ENCODE measurements at places on chromosomes 5 and 9.

- no peak for DNase-seq
These were observed 40.1 kb downstream of the SLC1A1 start for GRCh38 chr9:4530375-4530774.

DNA sequence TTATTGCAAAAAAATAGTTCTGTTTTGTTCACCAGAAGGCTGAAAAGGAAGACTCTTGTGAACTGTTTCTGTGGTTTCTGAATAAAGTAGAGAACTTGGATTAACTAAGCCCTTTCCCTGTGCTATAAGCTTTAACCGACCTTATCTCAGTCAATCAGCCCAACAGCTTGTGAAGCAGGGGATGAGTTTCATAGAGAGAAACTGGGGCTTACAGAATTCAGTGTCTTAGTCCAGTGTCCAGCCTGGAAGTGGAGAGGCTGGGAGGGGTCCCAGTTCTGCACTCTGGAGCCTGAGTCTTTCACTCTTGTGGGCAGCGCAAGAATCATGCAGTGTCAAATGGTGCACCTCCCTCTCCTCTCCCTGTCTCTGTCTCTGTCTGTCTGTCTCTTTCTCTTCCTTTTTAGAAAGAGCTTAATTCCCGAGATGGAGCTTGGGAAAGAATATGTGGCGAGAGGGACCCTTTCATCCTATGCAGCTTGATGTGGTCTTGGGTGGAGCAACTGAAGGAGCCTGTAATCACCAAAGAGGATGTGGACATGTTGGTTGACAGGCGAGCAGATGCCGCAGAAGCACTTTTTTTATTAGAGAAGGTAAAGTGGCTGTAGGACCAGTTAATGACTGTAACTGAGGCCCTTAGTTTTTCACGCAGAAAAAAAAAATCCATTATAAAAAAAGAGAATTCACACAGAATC, 17.0 kb downstream of the PTPDC1 start:
- DNase-seq: no peak

DNA sequence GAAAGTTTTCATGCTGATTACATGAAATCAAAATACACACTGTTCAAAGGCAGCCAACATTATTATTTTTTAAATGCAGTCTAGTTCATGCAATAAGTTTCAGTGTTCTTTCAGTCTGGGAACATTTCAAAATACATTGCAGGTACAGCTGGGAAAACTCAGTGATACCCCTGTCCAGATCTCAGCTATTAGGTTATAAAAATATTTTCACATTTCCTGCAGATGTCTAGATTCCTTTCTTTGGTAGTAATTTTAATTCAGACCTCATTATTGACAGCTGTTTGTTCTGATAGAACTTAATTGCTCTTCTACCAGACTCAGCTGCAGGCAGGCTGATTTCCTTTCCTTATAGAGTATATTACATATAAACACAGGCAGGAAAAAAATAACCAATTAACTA, 556.8 kb upstream of the DMAC1 start:
- DNase-seq: no peak

GRCh38 chr9:16181539-16181938, 628.7 kb downstream of the CCDC171 start:
- no peak for DNase-seq

- DNase-seq: no peak
These were observed 471.1 kb downstream of the DMAC1 start for GRCh38 chr9:7328453-7328852.

DNA sequence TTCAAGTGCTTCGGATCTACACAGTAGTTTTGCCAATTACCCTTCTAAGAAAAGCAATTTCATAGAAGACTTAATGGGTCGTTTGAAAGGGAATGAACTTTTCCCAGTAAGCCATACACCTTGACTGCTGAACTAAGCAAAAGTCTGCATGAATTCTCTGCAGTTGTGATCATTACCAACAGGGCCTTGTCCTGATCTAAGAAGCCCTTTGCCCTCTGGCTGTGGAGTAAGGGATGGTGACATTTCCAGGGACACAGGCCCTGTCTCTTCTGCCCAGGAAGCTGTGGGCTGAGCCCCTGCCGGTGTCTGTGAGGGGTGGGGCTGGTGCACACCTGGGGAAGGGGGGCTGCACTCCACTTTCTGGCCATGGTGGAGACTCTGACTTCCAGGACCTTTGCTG, 30.5 kb downstream of the ZDHHC11 start:
- no peak for DNase-seq

GRCh38 chr5:146772881-146773466, 105.6 kb downstream of the PPP2R2B start:
- DNase-seq: no peak

DNA sequence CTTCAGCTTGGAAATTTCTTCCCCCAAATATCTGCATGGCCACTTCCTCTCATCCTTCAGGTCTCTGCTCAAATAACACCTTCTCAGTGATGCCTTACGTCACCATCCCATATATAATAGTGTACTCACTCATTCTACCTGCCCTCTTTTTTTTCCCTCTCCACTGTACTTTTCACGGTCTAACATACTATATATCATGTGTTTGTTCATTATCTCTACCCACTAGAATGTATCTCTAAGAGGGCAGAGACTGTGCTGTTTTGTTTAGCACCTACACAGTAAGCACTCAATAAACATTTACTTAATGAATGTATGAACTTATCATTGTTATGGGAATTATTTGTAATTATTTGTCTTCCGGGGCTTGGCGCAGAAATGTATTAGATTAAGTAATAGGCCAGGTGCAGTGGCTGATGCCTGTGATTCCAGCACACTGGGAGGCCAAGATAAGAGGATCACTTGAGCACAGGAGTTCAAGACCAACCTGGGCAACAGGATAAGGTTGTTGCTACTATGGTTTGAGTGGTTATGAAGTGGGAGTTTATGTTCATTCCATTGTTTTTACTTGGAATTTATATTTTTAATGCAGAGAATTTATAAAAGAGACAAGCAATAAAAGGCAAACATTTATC, 6.0 kb upstream of the IL13 start:
- no peak for DNase-seq

DNA sequence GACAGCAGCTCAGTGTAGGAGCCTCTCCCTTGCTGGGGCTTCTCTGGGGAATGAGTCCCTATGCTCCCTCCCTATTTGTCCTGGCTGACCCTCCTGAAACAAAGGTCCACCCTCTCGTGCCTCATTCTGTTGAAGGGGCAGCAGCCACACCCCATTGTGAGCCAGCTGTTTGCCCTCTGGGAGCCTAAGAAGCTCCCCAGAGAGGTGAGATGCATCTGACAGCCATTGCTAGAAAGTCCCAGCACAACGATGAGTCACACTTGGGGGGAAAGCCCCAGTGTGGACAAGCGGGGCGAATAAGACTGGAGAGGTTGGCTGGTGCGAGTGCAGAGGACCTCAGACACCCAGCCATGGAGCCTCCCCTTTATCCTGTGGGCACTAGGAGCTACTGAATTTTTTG, 101.4 kb downstream of the PPARGC1B start:
- no peak for DNase-seq

DNA sequence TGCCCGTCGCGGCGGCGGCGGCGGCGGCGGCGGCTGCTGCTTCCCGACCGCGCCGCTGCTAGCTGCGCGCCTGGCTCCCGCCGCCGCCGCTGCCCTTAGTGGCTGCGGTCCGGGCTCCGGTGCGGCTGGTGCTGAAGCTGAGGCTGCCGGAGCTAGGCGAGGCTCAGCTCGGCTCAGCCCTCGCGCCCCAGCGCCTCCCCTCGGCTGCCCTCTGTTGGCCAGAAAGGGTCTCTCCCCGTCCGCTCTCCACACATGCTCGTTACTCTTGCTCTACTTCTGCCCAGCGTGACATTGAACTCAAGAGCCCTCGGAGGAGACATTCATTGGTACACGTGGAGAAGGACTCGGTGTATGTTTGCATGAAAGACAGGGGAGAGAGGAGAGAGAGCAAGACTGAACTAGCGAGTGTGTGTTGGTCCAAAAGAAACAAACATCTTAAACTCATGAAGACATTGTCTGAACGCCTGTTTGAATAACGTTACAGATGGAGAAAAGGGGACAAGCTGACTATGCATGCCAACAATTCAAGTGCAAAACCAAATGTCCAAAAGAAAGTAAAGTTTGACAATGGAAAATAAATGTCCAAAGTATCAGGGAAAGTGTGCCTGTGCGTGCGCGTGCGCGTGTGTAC, at the start of gene HCN1:
HCN1 (minus strand) TSS at position 175 of the 631 bp plus-strand sequence.
- no peak for DNase-seq

- no peak for DNase-seq
These were observed 195.4 kb downstream of the NR2F1-AS1 start for GRCh38 chr5:93385655-93386054.

DNA sequence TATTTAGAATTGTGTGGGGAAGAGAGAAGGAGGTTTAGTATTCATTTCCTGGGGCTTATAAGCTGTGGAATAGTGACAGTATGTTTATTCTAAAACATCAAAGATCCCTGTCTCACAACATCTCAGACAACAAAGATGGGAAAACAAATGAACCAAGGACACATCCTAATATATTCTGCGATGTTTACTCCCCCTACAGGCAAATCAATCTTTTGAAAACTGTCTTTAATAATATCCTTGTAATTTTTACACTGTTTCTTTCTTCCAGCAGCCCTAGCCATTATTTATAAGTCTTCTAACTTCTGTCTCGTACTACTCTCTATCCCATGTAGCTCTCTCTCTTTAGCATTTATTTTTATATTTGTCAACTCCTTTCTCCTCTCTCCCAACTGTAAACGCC, 33.5 kb upstream of the TMEM252 start:
- DNase-seq: no peak

- no peak for DNase-seq
These were observed 133.9 kb downstream of the GRIA1 start for GRCh38 chr5:153624451-153624765.

GRCh38 chr9:125529589-125530515, 177.2 kb downstream of the MAPKAP1 start:
- no peak for DNase-seq

- no peak for DNase-seq
These were observed 51.1 kb upstream of the CPLX2 start for GRCh38 chr5:175820230-175820629.

DNA sequence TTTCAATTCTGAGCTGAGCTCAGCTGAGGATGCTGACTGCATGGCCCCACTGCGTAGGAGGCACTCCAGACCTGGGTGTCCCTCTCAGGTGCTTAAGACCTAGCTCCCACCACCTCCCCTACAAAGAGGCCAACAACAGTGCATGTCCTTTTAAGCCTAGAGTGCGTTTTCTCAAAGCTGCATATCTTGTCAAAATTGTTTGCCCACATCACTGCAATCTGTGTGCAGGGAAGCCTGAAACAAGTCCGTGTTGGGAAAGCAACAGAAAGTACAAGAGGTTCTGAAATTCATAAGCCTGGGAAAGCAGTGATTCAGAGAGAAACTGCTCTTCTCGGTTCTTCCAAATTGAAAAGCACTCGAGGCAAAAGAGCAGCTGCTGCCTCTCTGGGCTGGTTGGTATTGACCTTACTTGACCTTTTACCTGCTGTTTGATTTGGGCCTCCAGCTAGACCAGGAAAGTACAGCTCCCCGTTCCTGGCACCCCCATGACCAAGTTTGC, 238.4 kb downstream of the NR2F1-AS1 start:
- no peak for DNase-seq

GRCh38 chr9:18129809-18130334, 344.1 kb upstream of the ADAMTSL1 start:
- DNase-seq: no peak

- no peak for DNase-seq
These were observed 139.9 kb upstream of the RETREG1 start for GRCh38 chr5:16756692-16757091.

- DNase-seq: no peak
These were observed 140.4 kb upstream of the SPDL1 start for GRCh38 chr5:169442913-169443784.

GRCh38 chr9:11103525-11103924, 490.7 kb upstream of the PTPRD start:
- DNase-seq: peak; percentile 72

DNA sequence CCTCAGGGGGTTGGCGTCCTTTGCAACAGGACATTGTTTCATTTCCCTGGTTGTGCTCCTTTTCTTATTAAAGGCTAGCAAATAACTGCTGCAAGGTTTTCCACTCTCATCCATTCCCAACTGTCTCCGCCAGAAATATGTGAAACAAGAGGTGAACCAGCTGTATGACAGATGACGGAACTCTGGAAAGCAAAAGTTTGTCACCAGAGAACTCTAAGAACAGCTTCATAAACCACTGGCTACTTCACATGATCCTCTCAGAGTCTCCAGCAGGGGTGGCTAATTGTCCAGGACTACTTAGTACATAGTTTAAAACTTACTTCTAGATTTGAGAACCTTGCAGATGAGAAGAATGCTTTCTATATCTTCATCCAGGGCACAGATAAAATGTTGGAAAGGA, 195.9 kb upstream of the RAD23B start:
- no peak for DNase-seq

- no peak for DNase-seq
These were observed 324.9 kb upstream of the IRX4 start for GRCh38 chr5:2207416-2208238.

- DNase-seq: no peak
These were observed 27.6 kb downstream of the COL15A1 start for GRCh38 chr9:98971168-98971914.

GRCh38 chr5:66981266-66982055, 215.1 kb downstream of the CD180 start:
- DNase-seq: peak; percentile 45

GRCh38 chr9:13934416-13934815, 379.5 kb downstream of the NFIB start:
- DNase-seq: peak; percentile 96

GRCh38 chr9:121567500-121568342, 68.1 kb upstream of the GGTA1 start:
- DNase-seq: no peak

DNA sequence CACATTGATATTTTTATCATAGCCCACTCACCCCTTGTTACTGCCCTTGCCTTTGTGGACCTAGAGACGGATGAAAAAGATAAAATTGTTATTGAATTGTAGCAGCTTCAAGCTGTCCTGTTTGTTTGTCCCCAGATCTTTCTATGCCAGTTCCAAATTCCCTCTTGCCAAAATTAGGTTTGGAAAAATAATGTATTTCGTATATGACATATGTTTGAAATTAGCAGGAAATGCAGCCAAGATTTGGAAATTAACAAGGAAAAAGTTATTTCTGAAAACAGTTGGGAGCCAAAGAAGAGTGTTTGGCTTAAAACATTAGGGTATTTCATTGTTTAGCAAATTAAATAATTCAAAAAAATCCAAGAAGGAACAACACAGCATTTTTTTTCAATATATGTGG, 33.5 kb downstream of the SPATA31D1 start:
- no peak for DNase-seq

DNA sequence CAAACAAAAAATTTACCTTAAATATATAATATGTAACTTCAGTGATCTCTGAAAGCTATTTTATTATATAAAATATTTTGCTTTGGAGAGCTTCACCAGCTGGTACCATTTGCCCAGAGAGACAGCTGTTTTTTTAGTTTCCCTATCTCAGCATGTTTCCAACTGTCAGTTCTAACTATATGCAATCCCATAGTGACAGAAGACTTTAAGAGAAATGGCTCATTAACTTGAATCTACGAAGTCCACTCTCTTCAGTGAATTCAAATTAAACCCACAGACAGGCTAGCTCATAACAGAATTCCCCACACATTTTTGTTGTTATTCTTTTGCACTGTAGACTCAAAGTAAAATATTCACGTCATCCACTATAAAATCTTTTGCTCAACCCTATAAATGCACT, 251.8 kb upstream of the POU5F2 start:
- DNase-seq: no peak

Data from NCI-H1105 treated with DMSO at 0.1 percent for 48 hours (cell line).